Activated T-cell treated with anti-CD3 and anti-CD28 coated beads, Interleukin-2, amount 50 U/mL, for 72 hours (primary cell): ENCODE measurements at places on chromosomes 4 and X.

DNA sequence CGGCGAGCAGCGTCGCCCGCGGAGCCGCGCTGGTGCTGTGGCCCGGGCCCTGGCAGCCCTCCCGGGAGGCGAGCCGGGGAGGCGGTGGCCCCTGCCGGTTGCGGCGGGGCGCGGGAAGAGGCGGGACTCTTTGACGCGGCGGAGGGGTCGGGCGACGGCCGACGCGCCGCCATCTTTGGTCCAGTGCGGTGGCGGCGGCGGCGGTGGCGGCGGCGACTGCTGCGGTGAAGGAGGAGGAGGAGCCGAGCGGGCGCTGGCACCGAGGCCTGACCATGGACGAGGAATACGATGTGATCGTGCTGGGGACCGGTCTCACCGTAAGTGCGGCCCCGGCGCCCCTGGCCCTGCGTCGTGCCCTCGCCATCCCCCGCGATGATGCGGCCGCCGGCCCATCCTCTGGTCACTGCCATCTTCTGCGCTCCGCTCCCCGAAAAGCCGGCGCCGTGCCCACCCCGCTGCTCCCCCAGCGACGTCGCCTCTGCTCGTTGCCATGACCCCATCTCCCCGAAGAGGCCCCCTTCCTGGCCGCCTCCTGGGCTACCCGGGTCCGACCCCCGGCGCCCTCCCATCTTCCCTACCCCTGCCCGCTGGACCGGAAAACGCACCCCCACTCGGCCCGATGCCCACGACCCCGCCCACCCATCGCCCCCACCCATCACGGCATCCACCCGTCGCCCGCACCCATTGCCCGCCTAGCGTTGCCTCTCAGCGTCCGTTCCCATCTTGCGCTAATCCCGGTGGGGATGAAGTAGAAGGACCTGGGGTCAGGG lies at the start of gene GDI1:
GDI1 (plus strand) TSS at position 172 of the 770 bp plus-strand sequence; CDS start at position 273, 101 bp downstream.
- DNase-seq = peak; percentile 63

DNA sequence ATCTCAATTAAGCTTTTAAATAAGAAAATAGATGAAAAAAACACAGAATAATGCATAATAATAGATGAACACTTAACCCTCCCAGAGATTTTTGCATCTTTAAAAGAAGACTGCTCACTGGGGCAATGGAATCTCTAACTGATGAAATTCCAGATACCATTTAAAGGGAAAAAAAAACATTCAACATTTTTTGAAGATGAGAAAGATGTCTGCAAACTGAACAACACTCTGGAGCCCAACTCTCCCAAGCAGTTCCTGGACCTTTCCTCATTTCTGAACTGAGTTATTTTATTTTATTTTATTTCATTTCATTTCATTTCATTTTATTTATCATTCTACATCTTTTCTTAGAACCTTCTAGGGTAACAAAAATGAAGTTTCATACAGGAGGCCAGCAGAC lies 90.7 kb downstream of the CORIN start:
- no peak for DNase-seq

DNA sequence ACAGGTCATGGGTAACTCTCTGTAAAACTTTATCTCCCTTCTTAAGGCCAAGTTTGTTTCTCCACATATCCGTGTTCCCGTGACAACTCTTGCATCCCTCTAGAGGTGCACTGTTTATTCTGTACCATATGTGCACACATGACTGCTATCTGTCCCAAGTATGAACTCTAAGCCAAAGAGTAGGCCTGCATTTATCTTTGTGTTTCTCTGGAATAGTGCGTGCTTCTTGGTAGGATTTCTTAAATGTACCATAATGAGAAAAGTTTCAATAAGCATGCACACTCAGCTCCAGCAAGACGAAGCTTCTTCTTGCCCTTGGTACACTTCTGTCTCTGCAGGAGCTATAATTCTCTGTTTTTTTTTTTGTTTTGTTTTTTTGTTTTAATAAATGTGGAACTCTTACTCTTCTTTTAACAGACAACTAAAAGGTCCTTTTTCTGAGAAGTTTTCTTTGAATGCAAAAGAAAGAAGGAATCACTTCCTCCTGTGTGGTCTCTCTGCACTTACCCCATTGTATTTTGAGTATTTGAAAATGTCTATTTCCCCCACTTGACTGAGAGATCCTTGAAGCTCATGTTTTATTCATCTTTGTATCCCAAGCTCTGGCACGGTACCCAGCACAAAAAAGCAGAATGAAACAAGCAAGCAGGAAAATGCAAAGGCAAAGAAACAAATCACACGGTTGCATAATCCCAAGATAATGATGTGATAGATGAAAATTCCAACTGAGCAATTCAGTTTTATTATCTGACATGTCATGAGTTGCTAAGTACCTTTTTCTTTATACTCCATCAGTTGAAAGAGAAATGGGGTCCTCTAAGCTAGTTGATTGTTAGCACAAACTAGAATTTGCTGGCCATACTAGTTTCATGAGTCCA lies 521.9 kb upstream of the BOD1L1 start:
- no peak for DNase-seq

DNA sequence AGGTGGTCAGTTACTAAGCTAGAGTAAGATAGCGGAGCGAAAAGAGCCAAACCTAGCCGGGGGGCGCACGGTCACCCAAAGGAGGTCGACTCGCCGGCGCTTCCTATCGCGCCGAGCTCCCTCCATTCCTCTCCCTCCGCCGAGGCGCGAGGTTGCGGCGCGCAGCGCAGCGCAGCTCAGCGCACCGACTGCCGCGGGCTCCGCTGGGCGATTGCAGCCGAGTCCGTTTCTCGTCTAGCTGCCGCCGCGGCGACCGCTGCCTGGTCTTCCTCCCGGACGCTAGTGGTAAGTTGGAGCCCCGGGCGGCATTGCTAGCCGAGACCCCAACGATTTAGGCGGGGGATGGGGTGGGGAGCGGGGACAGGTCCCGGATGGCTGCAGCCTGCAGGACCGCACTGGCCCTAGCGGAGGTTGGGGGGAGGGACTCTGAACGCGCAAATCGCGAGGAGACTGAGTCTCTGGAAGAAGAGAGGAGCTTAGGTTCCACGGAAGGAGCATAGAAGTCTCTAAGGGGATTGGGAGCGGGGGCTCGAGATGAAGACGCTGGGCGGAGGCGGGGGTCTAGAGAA lies 573 bp downstream of the HTR2C start:
- DNase-seq = no peak

- no peak for DNase-seq
Observed at GRCh38 chr4:69831646-69832325, 28.2 kb downstream of the SULT1E1 start.

- DNase-seq = peak; percentile 36
Observed at GRCh38 chr4:154982187-154983047, 201.3 kb downstream of the RBM46 start.

- no peak for DNase-seq
Observed at GRCh38 chrX:16258882-16259281, 91.6 kb downstream of the MAGEB17 start.
